ENCODE measurements at places on chromosomes 16 and 17. TPM values are rescaled to one million over a fixed set of nuclear protein-coding genes. Genes with fewer than 3 reads are reported as not detected.
A peak's percentile ranks its signal among the peaks of the same experiment; 100 is the strongest.

SULT1A4 gene
- total RNA-seq = 2.7 TPM

GRCh38 chr17:80890196-80890920 is 101.3 kb upstream of the CHMP6 start:
- H3K4me1 ChIP-seq = peaks cover 63% of the 10 kb centered on the region
- peak overlapping the region; percentile 87 for H3K27ac ChIP-seq
- peak overlapping the region; percentile 73 for H3K4me3 ChIP-seq

DNA sequence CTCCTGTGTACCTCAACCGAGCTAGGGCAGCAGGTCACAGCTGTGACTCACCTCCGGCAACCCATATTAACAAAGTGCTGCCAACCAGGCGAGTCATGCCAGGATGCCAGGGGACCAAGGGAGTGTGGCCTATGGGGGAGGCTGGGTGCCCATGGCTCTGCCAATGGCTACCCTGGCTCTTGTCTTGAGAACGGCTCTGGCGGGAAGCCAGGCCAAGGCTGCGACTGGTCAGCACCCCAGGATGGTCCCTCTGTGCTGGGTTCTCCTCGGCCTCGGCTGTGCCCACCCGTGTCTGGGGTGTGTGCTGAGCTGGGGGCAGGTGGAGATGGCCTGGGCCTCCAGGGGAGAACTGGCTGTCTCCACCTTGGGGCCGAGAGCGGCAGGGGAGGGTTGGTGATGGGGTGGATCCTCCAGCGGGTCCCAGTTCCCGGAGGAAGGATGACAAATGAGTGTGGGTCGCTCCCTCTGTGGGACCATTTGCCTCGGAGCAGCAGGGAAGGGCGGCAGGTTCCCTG is 75.8 kb downstream of the MRC2 start:
- H3K4me3 ChIP-seq = no peak overlapping the region
- no peaks in the 10 kb centered on the region for H3K4me1 ChIP-seq
- peaks cover 44% of the 10 kb centered on the region for H3K27me3 ChIP-seq
- no peaks in the 10 kb centered on the region for H3K36me3 ChIP-seq
- DNase-seq = no peak

DNA sequence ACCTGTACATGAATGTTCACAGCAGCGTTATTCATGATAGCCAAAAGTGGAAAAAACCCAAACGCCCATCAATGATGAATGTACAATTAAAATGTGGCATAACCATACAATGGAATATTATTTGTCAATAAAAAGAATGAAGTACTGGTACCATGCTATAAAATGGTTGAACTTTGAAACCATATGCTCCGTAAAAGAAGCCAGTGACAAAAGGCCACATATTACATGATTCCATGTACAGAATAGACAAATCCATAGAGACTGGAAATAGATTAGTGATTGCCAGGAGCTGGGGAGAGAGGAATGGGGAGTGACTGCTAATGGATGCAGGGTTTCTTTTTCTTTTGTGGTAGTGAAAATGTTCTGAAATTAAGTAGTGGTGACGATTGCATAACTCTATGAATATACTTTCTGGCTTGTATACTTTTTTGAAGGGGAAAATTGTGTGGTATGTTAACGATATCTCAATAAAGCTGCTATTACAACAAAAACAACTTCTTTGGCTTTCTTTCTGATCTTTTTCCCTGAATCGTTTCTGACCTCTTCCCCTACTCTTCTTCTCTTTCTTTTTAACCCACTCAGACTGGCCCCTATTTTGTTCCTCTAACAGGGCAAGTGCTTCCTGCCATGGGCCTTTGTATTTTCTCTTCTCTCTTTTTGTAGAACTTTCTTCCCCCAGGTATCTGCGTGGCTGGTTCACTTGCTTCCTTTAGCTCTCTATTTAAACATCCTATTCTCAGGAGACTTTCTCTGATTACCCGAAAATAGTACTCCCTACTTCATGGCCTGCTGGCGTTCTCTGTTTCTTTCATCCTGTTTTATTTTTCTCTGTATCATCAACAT is 67.9 kb downstream of the FTO start:
- H3K27me3 ChIP-seq = no peaks in the 10 kb centered on the region
- H3K4me1 ChIP-seq = peaks cover 30% of the 10 kb centered on the region
- H3K27ac ChIP-seq = no peak overlapping the region
- DNase-seq = no peak

- H3K27me3 ChIP-seq = peaks cover 8% of the 10 kb centered on the region
- H3K4me3 ChIP-seq = no peak overlapping the region
- no peak overlapping the region for H3K27ac ChIP-seq
- DNase-seq = no peak
- peaks cover 16% of the 10 kb centered on the region for H3K4me1 ChIP-seq
- H3K36me3 ChIP-seq = no peaks in the 10 kb centered on the region
Observed at GRCh38 chr17:43924558-43924957, 17.2 kb upstream of the MPP2 start.

NHERF2 gene
- total RNA-seq = 2.5 TPM

DNA sequence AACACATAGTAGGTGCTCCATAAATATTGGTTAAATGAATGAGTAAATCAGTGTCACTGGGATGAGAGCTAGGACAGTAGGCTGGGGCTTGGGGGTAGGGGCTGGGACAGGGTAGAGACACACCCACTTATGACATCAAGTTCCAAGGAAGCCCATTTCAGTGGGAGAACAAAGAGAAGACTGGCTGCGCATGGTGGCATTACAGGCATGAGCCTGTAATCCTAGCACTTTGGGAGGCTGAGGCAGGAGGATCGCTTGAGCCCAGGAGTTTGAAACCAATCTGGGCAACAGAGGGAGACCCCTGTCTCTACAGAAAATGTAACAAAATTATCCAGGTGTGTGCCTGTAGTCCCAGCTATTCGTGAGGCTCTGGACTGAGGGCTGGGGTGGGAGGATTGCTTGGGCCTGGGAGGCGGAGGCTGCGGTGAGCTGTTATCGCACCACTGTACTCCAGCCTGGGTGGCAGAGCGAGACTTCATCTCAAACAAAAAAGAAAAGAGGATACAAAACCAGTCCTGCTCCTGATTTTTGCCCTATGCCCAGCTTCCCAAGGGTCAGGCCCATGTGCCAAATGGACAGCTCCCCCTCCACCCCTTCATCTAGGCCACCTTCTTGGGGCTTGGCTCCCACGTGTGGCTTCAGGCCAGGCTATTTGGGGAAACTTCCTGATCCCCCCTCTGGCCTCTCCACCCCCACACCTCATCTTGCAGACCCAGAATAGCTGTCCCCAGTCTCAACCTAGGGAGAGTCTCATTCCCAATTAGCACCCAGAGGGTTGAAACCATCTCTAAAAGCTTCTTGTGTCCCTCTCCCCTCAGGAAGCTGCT is 7.1 kb downstream of the ZNF385C start:
- peaks cover 16% of the 10 kb centered on the region for H3K27me3 ChIP-seq
- no peaks in the 10 kb centered on the region for H3K4me1 ChIP-seq
- no peak for DNase-seq
- H3K36me3 ChIP-seq = no peaks in the 10 kb centered on the region
- H3K4me3 ChIP-seq = no peak overlapping the region
- no peak overlapping the region for H3K27ac ChIP-seq

GRCh38 chr16:64181271-64181925 is 940.5 kb downstream of the CDH11 start:
- H3K27ac ChIP-seq = no peak overlapping the region
- H3K36me3 ChIP-seq = no peaks in the 10 kb centered on the region
- no peak for DNase-seq

DNA sequence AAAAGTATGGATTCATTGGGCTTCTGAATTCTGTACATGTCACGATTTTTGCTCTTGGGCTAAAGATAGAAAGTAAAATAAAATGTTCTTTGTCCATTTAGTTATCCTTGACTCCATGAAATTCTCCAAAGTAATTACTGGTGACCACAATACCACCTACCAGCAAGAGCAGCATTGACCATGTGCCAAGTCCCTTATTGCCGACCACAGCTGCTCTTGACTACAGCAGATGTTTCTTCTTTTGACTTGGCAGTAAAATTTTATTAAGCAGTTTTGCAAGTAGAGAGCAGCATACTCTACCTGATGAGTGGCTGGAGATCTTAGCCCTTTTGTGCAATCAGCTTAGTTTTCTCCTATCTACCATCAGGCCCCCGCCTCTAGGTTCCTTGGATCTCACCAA is 152.2 kb upstream of the TBX2 start:
- H3K27ac ChIP-seq = no peak overlapping the region
- no peaks in the 10 kb centered on the region for H3K36me3 ChIP-seq
- H3K4me1 ChIP-seq = peaks cover 18% of the 10 kb centered on the region
- H3K4me3 ChIP-seq = no peak overlapping the region
- no peaks in the 10 kb centered on the region for H3K27me3 ChIP-seq

DNA sequence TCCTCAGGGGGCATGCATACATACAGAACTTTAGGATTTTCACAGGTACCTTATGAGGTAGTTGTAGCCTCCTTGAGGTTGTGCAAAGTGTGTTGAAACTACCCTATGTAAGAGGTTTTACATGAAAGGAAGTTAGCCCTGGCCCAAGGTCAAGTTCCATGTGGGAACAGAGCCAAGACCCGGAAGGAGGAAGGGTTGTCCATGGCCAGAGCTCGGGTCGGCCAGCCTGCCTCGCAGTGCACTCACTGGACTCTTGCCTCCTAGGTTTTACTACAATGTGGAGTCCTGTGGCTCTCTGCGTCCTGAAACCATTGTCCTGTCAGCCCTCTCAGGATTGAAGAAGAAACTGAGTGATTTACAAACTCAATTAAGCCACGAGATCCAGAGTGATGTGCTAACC is 8.2 kb downstream of the POLR2C start:
- H3K27me3 ChIP-seq = no peaks in the 10 kb centered on the region
- DNase-seq = no peak

DNA sequence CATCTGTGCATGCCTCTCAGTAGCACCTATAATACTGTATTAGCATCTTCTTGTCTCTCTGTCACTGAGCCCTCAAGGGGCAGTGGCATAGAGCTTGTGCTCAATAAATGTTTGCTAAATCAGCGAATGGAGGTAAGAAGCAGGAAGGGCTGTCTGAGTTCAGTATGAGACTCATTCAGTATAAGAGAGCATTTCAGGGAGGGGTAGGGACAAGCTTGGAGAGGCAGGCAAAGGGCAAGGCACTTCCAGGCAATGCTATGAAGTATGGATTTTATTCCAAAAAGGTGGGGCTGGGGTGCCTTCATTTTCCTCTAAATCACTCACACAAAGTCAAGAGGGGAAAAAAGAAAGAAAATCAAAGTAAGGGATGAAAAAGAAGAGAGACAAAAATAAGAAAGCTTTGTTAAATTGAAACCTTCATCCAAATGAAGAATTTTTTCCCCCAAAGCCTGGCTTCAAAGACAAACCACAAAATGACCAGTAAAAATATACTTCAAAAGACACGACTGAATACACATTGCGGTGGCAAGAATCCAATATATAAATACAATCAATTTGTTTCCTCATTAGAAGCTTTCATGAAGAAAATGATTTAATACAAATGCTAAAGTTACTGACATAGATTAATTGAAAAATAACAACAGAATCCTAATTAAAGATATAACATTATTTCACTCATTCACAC is 51.2 kb downstream of the SKAP1 start:
- no peaks in the 10 kb centered on the region for H3K27me3 ChIP-seq
- H3K36me3 ChIP-seq = peaks cover 20% of the 10 kb centered on the region
- peaks cover 9% of the 10 kb centered on the region for H3K4me1 ChIP-seq
- H3K27ac ChIP-seq = no peak overlapping the region
- no peak overlapping the region for H3K4me3 ChIP-seq
- no peak for DNase-seq

GRCh38 chr16:19115148-19116021 is 1.6 kb downstream of the ITPRIPL2 start:
- H3K27me3 ChIP-seq = peaks cover 19% of the 10 kb centered on the region
- H3K4me3 ChIP-seq = peak overlapping the region; percentile 82
- no peak for DNase-seq
- H3K4me1 ChIP-seq = peaks cover 44% of the 10 kb centered on the region
- H3K36me3 ChIP-seq = peaks cover 19% of the 10 kb centered on the region
- H3K27ac ChIP-seq = peak overlapping the region; percentile 31

IGFALS gene
- total RNA-seq = not detected
